ENCODE measurements at places on chromosomes 7 and 10. TPM values are rescaled to one million over a fixed set of nuclear protein-coding genes. Genes with fewer than 3 reads are reported as not detected.

- peak; percentile 45 for DNase-seq
Observed at GRCh38 chr10:122688293-122688989, 11.2 kb downstream of the C10orf120 start.

DNA sequence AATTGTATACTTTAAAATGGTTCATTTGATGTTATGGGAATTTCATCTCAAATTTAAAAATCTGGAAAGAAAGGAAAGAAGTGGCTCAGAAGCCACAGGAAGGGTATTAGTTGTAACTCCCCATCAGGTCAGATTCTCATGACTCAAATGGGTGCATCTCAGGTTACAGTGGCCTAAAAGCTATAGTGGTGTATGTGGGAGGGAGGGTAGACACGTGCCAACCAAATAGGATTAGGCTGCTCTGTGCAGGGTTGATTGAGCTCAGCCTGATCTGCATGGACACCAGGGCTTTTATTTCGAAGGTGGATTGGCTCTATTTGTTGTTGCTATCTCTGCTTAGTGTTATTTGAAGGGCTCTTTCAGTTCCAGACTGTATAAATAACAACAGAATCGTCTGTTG is 121.5 kb upstream of the PRR15 start:
- no peak for DNase-seq

- no peak for DNase-seq
Observed at GRCh38 chr10:62560201-62560819, 186.1 kb downstream of the ZNF365 start.

The LEP gene
- total RNA-seq, result not detected

The CRYGN gene
- total RNA-seq, result not detected
